Right renal pelvis (tissue), 4 donors: ENCODE measurements at places on chromosomes 16 and 17. TPM values are rescaled to one million over a fixed set of nuclear protein-coding genes. Genes with fewer than 3 reads are reported as not detected.

GRCh38 chr17:41073676-41074075, 8.0 kb upstream of the KRTAP2-4 start:
- no peak for DNase-seq

DNA sequence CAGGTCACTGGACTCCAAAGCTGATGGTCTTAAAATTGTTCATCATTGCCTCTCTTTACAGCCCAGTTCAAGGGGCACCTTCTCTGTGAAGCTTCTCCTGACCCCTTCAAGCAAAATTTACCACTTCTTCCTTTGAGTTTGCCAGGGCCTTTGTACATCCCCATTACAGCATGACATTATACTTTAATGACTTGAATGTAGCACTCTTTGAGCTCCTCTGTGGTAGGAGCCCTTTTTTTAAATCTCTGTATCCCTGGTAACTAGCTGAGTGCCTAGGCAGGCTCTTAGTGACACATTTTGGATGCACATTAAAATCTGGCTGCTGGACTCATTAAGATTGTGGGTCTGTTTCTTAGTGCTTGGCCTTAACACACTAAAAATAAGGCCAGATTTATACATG, 412.1 kb downstream of the CA10 start:
- DNase-seq, result no peak

- peak; percentile 45 for DNase-seq
Measured at GRCh38 chr17:10295728-10296343, 77.0 kb downstream of the MYH13 start.

- no peak for DNase-seq
Measured at GRCh38 chr16:50809561-50809960, 67.7 kb downstream of the CYLD start.

DNA sequence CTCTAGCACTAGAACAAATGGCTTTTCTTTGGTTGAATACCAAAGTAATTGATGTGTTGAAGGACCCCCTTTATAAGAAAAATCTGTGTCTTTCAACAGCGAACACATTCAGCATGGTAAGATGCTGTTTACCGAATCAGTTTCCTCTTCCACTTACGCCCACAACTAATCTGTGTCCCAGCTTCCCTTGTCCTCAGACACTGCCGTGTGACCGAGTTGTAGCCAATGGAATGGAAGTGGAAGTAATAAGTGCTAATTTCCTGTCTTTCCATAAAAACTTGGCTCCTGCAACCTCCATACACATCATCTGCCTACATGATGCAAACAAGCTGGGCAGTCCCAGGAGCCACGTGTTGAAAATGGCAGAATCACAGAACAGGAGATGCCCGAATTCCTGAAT, 10.4 kb downstream of the CDIPT start:
- no peak for DNase-seq

DNA sequence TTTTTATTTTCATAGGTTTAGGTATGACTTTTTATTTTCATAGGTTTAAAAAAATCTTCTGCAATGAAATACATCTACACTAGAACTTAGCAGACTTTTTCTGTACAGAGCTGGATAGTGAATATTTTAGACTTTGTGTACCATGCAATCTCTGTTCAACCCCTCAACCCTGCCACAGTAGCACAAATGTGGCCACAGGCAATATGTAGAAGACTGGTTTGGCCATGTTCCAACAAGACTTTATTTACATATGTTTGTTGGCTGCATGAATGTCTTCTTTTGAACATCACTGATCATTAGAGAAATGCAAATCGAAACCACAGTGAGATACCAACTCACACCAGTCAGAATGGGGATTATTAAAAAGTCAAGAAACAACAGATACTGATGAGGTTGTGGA, 229.2 kb downstream of the SHISA9 start:
- DNase-seq, result no peak

The OTOP3 gene
- not detected for polyA plus RNA-seq

The KRT12 gene
- polyA plus RNA-seq, result 0.12 TPM
